ENCODE measurements at places on chromosomes 2 and 18.

- no peak for DNase-seq
Observed at GRCh38 chr2:207216457-207216856, 50.7 kb upstream of the KLF7 start.

GRCh38 chr2:72926811-72927465 is 9.6 kb downstream of the EMX1 start:
- DNase-seq: no peak

DNA sequence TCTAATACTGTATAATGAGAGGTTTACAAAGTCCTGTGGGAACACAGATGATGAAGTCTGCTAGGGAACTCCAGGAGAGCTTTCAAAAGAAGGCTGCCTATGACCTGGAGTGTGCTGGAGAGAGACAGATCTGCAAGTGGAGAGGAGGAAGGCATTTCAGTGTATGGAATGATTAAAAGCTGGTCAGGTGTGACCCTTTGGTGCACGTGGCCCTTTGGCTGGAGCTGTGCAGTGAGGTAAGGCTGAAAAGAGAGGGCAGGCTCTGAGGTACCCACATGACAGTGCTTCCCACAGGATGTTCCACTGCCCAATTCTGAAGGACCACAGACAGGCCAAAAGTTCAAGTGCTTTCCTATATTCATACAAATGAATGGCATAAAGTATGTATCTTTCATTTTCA is 157.1 kb downstream of the DYM start:
- DNase-seq: no peak

DNA sequence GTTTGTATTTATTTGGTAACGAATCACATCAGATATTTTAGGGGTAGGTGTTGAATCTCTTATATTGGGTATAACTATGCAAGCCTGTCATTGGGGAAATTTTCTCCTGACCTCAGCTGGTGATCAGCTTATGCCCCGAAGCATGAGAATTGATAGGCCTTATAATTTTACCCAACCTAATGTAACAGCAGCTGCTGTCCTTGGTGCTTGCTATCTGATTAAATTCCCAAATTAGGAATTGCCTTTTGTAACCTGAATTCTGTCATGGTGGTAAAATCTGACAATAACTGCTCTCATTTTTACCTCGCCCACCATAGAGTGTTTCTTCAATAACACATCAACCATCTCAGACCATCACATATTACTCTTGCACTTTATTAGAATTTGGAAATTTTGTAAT is 1542.6 kb upstream of the PIK3C3 start:
- DNase-seq: no peak

GRCh38 chr2:3759761-3760160 is 56.4 kb downstream of the DCDC2C start:
- DNase-seq: no peak

- DNase-seq: no peak
Observed at GRCh38 chr2:186903216-186903615, 54.2 kb upstream of the ZSWIM2 start.

DNA sequence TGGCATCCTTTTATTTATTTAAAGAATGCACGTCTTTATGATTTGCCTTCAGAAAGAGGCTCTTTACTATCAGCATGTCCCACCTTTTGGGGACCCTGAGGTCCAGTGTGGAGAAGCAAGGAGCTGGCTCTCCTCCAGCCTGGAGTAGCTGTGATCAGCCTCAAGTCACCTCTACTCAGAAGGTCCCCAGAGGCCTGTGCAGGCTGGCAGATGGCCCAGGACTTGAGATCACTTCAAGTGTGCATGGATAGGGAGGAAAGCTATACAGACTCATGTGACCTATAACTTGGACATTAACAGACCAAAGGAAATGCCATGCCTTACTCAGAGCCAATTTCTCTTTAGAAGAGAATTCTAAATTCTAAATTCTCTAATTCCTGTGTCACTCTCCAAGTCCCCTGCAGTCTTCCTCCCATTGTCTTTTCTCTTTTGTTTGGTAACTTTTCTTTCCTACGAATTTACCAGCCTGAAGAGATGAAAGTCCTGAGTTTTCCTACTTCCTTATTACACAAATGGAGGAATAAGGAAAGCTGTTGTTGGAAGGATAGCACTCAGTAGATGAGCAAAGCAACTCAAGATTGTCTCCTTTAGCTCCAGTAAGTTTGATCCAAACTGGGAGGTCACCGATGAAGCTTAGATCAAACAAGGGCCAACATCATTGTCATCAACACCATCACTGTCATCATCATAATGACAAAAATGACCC is 163.9 kb downstream of the GFPT1 start:
- DNase-seq: no peak

DNA sequence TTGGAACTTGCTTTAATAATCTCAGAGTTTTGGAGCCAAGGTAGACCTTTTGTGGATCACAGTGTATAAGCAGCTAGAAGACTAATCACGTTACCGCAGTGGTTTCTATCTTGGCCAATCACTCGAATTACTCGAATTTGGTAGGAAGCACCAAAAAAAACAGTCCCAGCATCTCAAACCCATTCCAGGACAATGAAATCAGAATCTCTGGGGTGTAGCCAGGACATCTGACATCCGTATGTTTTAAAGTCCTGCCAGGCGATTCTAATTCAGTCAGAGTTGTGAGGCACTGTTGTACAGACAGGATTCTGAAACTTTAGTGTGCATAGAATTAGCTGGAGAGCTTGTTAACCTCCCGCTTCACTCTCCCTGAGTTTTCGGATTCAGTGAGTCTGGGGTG is 30.8 kb downstream of the GRHL1 start:
- DNase-seq: peak; percentile 87

GRCh38 chr2:20986024-20986939 is 57.6 kb downstream of the APOB start:
- DNase-seq: no peak

GRCh38 chr18:48994044-48994651 is 43.4 kb upstream of the SMAD7 start:
- DNase-seq: peak; percentile 92

GRCh38 chr18:916562-916961 is 11.9 kb downstream of the ADCYAP1 start:
- no peak for DNase-seq

DNA sequence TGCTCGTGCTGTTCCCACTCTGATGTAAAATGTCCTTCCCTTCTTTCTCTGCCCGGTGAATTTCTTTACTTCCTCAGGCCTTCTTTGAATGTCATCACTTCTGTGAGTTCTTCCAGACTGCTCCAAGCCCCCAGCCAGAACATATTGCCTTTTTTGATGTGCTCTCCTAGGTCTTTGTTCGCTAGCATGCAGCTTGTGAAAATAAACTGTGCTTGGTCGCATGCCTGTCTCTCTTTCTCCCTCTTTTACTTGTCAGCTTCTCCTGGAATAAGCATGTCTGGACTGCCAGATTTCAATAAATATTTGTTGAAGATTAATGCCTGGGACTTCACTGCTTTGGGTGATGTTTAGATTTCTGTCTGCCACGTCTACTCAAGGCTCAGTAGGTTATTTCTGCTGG is 82.7 kb upstream of the ARHGAP28 start:
- no peak for DNase-seq

- DNase-seq: peak; percentile 47
Observed at GRCh38 chr2:32135409-32135808, 30.3 kb upstream of the SLC30A6 start.

DNA sequence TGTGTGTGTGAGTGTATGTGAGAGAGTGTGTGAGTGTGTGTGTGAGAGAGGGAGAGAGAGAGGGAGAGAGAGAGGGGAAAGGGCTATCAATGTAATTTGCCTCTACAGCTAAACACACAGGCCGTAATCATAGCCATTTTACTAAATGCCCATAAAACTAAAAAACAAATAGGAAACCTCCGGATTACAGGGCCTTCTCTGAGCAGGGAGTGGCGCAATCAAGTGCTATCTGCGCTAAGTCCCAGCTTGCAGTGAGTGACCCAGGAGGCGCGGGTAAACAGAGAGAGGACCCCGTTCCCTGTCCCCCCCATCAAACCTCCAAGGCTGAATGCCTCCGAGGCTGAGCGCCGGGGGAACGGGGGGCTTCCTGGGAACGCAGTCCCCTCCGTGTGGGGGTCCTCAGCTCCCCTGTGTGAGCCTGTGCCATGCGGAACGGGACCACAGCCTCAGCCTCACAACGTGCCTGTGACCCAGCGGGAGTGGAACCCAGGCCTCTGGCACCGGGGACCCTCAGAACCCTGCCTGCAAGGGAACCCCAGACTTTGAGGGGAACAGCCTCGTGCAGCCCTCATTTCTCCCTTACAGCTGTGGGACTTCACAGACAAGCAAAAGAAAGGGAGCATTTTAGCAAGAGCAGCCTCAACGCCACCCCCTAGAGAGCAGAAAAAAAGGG is 54.7 kb upstream of the ID2 start:
- DNase-seq: no peak

DNA sequence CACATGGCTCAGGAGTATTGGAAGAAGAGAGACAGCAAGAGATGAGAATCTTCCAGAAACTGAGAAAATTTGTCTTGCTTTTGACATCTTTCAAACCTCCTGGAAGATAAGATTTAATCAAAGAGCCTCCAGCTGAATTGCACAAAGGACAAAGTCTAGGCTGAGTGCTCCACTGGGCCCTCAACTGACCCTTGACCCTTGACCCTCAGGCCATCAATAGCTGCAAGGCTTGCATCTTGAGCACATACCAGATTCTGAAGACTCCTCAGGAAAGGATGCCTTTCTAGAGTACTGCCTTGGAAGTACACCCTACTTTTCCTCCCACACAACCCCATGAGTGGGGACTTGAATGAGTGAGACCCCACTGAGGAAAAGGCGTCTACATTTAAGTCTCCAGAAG is 1125.5 kb downstream of the BCL11A start:
- no peak for DNase-seq

GRCh38 chr18:47983055-47983454 is 52.6 kb upstream of the SMAD2 start:
- no peak for DNase-seq

DNA sequence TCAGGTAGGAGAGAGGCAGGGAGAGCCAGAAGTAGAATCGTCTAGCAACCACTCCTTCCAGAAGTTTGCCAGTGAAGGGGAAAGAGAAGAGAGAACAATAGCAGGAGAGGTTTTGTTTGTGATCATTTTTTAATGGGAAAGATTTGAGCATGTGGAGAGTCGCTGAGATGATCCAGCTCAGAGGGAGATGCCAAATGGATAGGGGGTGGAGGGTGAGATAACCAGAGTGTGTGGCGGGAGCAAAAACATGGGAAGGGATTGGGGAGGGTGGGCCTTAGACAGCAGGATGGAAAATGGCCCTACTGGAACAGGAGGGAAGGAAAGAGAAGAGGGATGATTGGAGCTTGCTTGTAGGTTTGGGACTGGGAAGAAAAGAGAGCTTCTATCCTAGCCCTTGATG is 269.8 kb downstream of the GLI2 start:
- DNase-seq: no peak

- DNase-seq: no peak
Observed at GRCh38 chr2:16411788-16412187, 253.8 kb downstream of the CYRIA start.

GRCh38 chr2:64989982-64990614 is 899 bp downstream of the SLC1A4 start:
- DNase-seq: no peak
